ENCODE measurements at places on chromosomes 4 and X.

DNA sequence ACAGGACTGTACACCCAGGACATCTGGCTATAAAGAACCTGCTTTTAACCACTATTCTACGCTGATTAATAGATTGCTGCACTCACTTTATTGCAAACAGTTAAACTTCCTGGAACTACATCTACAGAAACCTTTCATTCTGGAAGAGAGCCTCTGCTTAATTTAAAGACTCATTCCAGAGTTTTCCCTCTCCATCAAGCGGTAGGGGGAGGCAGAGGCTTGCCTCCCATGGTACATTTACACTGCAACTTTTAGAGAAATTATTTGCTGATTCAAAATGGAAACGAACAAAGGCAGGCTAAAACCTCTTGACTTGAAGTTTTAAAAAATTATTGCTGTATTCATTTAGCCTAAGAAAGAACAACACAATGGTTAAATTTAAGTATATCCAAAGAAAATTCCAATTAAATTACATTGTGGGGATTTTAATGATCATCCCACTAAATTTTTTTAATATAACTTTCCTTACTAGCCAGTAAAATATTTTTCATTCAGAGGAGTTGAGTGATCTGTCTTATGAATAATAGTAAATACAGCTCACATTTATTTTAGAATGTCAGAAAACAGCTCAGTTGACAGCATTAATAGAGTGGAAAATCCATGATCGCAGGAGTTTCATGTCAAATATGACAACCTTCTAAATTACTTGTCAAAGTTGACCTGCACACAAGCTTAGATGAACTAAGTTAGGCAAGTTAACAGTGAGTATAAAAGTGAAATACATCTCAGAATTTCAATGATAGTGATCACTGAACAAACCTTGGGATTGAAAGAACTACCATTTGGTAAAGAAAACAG is 46.3 kb upstream of the PCDH10 start:
- no peak for DNase-seq

DNA sequence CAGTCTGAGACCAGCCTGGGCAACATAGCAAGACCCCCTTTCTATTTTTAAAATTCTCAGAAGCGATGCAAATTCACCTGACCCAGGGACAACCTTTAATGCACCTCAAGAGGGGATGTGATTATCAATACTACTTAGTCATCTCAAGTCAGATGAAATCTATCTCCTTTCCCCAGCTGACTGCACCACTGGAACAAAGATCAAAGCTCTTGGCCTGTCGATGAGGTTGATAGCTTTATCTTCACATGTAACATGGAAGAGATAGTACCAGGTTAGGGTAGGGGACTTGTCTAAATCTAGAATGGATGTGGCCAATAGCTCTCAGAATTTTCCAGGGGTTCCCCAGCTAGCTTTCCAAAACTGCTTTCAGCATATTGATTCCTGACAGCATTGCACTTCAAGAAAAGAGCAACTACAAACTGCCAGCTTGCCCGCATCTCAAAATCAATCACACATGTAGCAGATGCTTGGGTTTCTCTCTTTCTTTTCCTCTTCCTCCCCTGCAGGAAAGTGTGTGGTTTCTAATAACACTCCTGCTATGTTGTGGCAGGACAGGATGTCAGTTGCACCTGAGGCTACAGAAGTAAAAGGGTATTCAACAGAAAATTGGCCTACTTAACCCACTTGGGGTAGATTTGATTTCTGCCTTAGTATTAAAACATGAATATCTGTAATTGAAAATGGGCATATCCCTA is 12.2 kb upstream of the TMEM164 start:
- DNase-seq, result no peak

GRCh38 chrX:2632533-2633504 is 58.3 kb upstream of the CD99 start:
- DNase-seq, result no peak

DNA sequence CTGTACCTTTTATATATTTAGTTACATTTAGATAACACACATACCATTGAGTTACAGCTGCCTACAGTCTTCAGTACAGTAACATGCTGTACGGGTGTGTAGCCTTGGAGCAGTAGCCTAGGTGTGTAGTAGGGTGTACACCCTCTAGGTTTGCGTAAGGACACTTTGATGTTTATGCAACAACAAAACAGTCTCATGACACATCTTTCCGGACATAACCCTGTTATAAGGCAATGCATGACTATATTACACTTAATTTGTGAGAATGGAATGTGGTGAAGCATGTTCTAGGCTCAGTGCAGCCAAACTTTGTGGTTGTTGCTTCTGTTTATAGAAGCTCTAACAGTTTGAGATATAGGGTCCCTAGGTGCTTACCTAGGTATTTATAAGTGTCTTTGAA is 65.4 kb downstream of the SPRY1 start:
- no peak for DNase-seq

- DNase-seq, result no peak
These were observed 233.6 kb upstream of the BCOR start for GRCh38 chrX:40331353-40331752.

GRCh38 chr4:38034986-38035882 is 75.0 kb downstream of the PTTG2 start:
- DNase-seq, result no peak

- no peak for DNase-seq
These were observed 92.5 kb upstream of the ENPP6 start for GRCh38 chr4:184310171-184310567.

DNA sequence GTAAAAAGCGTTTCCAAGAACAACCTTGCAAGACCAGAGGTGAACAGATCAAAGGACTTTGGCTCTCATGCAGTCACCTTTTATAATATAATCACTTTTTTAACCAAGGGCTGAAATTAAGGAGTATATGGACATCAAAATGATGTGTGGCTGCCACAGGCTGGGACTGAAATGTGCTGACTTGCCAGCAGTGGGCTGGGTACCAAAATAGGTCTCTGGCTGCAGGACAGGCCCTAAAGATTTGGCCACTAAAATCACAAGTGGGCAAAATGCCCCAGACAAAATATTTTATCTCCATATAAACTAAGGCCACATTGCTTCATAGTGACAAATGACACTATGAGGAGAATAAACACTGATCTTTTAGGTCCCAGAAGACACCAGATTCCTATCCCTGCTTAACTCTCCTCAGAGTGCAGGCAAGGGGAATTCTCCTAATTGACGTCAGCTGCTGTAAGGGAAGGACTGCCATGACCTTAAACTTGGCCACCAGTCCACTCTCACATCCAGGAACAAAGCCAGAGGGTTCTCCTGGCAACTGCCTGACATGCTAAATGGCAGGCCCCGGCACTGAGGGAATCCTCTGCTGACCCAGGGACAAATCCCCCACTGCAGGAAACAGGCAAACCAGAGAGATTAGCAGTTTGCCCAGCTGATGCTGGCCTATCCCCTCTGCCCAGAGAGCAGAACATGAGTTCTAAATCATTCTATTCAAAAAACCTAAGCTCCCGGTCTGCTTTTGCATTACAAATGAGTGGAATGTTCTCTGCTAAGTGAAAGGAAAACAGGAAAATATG is 155.8 kb downstream of the PPP3CA start:
- no peak for DNase-seq

DNA sequence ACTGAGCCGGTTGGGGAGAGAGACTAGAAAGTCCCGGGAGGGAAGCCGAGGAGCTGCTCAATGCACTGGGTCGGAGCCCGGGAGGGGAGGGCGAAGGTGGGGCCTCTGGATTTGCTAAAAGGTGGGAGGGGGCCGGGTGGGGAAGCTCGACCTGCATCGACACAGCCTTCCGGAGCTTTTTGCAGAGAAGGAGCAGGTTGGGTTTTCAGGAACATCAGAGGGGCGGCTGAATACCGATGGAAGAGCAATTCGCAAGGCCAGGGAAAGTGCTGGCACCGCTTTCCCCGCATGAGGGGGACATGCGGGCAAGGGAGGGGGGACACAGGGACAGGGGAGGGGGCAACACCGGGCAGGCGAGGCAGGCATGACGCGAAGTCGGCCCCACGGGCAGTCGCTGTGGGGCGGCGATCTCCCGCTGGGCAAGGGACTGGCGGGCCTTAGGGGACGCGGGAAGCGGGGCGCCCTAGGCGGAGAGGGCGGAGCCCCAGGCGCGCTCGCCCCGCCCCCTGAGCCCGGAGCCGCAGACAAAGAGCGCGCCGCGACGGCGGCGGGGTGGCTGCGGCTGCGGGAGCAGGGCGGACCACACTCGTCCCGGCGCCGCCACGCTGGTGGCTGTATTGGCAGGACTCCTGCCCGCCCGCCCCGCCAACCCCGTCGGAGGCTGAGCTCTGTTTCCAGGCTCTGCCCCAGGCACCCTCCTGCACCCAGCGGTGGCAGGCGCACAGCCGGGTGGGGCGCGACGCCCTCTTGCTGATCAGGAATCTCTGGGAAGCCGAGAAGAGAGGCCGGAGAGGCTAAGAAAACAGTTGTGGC is 11.6 kb downstream of the PDZD4 start:
- peak; percentile 25 for DNase-seq

DNA sequence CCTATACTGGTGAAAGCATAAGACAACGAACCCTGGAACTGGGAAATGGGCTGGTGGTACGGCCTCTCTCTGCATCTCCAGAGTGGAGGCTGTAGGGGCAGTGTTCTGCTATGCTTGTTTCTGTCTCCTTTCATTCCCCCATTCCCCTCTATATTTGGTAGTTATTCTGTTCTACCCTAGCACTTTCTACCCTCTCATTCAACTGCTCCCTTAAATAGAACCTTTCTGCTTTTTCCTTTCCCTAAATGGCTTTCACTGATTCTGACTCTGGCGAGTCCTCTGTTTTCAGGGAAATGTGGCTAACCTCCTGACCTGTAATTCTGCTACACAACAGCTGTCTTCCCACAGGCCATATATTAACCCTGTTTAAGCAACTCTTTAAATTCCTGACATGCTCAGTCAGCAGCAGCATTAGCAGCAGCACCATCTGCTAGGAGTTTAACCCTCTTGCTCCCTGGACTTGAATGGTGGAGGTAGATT is 94.2 kb downstream of the CXCL13 start:
- no peak for DNase-seq

GRCh38 chrX:11739776-11740175 is 18.3 kb upstream of the MSL3 start:
- no peak for DNase-seq

GRCh38 chr4:154958621-154959358 is 177.7 kb downstream of the RBM46 start:
- DNase-seq, result no peak
